ENCODE measurements at places on chromosomes 16 and 17.

DNA sequence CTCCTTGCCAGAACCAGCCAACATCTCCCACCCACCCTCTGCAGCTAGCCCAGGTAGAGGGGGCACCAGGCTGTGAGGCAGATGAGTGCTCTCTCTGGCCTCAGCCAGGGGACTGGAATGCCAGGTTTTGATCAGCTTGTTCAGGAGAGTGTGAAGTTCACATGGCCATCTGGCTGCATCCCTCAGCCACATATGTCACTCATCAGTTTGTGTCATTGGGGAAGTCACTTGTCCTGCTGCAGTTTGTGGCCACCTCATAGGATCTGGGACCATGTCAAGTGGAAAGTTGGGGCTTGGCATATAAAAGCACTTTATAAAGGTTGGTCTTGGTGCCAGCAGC is 147.6 kb downstream of the SOCS1 start:
- DNase-seq, result no peak

DNA sequence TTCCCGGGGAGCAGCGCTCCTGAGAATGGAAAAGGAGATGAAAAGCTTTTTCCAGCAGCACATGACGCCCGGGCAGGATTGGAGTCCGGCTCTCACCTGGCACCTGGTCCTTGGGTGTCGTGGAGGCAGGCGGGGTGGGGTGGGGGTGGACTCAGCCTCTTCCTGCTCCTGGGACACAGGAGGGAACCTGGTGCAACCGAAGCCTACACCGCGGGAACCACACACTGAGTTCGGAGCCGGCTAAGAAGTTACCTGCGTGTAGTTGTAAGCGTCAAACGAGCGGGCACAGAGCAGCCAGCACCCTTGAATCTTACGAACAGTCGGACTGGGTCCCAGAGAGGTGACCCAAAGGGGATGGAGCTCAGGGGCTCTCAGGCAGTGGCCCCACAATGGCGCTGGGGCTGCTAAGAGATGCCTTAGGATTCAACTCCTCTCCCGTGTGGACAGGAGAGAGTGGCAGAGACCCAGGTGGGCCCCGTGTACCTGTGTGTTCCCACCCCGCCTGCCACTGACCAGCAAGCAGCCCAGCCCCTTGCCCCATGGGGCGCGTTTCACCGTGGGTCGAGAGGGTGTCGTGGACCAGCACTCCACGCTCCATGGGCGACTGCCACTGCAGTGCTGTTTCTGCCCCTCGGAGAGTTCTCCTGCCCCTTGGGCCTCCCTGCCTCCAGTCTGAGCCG is 105.8 kb upstream of the METRNL start:
- no peak for DNase-seq

DNA sequence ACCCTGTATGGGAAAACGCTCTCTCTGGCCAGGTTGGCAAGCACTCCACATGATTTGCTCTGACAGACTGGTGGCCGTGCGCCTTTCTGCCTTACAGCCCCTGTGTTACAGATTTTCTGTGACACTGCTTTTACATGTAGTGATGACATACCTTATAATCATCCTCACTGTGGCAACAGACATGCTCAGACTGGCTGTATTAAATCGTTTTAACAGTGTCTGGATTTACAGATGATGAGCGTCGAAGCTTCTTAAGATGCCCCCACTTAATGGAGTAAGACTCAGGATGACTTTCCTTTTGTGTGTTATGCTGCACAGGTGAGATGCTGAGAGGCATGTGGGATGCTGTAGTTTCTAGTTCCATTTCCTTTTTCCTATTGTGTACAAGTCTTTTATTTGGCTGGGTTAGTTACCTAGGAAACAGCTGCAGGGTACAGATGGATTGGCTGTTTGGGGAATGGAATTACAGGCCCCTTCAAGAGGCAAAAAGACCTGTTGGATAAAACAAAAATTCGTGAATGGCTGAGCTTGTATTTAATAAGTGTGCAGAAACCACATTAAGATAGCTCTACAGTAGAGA is 20.9 kb upstream of the VWA3A start:
- no peak for DNase-seq

GRCh38 chr17:34980681-34981537 is 597 bp downstream of the LIG3 start:
- DNase-seq, result peak; percentile 85

- DNase-seq, result no peak
Observed at GRCh38 chr16:11793840-11794239, 3.2 kb downstream of the ZC3H7A start.

- DNase-seq, result no peak
Observed at GRCh38 chr17:6670999-6671398, 19.4 kb downstream of the C17orf100 start.

DNA sequence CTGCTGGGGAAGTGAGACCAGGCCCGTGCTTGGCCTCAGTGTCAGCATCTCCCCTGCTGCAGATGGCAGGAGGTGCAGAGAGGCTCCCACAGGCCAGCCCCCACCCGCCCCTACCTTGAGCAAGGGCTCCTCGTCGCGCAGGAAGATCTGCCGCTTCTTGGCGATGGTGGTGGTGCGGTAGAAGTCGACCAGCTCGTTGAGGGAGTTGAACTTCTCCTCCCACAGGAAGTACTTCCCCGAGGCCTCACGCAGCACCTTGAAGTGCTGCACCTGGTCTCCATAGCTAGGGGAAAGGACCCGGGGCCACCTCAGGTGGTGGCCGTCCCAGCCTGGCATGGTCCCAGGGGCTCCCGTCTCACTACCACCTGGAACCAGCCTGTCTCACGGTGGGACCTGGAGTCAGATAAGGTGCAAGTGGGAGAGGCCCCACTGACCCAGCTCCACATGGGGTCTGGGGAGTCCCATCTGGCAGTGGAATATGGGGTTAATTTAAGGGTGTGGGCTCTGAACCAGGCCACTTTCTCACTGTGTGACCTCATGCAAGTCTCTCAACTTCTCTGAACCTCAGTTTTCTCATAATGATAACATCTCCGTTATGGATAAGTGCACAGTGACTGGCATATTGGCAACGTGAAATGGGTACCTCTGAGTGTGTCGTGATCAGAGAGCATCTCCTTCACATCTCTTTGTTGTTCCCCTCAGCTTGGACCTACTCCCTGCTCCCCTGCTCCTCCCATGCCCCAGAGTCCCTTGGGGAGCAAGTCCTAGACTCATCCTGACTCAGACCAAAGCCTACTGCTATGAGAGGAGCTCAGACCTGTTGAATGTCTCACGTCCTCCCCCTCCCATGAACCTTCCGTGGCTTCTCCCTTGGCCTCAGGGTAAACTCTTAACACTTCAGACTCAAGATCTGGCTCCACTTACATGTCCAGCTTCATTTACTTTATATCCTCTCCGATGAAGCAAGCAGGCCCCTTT is 19.8 kb upstream of the FAM83G start:
- DNase-seq, result no peak

DNA sequence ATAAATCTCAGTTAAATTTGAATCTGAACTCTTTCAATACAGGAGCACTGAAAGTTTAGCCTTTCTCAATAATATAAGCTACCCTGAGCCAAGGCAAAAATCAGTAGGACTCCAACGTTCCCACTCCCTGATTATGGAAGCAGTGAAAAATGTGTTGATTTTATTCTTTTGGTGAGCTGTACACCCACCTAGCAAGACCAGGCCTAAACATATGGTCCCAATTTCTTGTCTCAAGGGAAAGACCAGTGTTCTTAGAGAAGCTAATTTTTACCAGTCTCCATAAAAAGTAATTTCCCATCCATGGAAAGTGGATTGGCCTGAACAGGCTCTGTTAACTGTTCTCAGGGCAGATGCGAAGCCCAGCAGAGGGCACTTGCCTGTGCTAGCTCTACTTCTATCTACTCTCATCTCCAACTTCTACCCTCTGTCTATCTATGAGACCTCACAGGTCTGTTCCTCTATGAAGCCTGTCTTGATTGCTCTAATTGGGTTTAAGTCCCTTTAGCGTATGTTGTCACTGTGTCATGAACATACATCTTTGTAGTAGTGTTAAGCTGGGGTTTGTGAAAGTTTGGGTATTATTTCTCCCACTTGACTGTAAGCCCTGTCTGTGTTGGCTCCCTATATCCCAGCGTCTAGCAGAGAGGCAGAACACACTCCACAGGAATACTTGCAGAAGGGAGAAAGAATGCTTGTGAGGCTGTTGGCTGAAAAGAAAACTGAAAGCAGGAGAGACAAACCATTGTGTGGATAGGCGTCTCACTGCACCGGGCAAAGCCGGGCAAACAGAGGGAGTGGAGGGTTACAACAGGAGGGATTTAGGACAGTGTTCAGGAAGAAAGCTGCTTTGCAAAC is 167.1 kb upstream of the MAF start:
- DNase-seq, result no peak

DNA sequence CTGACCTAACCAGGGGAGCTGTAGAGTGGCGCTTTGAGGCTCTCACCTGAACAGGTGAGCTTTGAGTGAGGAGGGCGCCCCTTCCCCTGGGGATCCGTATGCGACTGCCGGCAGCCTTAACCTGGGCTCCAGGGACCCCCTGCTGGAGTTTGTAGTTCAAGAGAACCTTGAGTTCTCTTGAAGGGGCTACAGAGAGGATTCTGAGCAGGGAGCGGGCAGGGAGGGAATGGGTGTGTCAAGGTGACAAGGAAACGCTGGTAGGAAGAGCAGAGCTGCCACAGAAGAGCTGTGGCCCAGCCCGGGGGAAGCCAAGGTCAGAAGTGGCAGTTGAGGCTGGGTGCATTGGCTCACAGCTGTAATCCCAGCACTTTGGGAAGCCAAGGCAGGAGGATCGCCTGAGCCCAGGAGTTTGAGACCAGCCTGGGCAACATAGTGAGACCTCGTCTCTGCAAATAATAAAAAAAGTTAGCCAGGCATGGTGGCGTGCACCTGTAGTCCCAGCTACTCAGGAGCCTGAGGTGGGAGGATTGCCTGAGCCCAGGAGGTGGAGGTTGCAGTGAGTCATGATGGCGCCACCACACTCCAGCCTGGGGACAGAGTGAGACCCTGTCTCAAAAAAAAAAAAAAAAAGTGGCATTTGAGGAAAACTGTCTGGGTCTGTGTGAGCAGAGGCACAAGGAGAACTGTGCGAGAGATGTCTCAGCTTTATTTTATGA is 1.2 kb downstream of the LLGL2 start:
- DNase-seq, result no peak

DNA sequence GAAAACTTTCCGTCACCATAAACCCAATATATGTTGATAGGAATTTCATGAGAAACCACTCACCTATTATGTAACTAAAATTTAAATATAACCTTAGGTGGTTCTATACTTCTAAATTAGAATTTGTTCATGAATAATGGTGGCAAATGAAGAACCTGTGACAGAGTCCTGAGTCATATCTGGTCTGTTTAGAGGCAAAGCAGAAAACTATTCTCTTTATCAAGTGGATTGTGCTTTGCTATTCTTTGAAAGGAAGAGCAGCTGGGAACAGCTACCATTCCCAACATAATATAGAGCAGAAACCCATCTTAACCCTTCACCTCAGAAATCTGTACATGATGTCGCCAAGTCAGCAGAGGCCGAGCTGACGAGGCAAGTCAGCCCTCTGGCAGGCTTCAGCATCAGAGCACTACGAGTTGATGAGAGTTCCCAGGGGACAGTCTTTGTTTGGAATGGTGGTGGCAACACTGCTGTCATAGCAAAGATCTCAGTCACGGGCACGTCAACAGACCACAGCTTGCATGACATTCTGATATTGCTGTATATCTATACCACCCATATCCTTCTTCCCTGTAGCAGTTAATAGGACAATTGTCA is 631.9 kb upstream of the CA10 start:
- DNase-seq, result no peak

GRCh38 chr16:17435318-17435717 is 35.4 kb downstream of the XYLT1 start:
- DNase-seq, result no peak

- DNase-seq, result no peak
Observed at GRCh38 chr16:76963614-76964315, 227.2 kb upstream of the MON1B start.

GRCh38 chr16:47519546-47519945 is 58.4 kb downstream of the PHKB start:
- DNase-seq, result no peak

DNA sequence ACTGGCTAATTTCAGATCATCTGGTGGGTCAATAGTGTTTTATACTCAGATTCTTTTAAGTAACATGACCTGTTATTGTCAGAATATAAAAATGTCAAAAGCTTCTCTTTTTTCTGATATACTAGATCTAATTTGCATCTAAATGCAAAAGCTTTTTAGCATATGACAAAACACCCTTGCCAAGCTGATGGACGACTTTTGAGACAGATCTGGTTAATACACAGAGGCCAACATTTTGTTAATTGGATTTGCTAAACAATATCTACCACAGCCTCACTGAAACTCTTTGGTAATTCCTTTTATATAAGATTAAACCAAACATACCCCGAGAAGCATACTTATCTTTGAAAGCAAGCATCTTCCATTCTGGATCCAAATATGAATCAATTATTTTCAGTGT is 10.3 kb upstream of the NOL11 start:
- DNase-seq, result no peak

DNA sequence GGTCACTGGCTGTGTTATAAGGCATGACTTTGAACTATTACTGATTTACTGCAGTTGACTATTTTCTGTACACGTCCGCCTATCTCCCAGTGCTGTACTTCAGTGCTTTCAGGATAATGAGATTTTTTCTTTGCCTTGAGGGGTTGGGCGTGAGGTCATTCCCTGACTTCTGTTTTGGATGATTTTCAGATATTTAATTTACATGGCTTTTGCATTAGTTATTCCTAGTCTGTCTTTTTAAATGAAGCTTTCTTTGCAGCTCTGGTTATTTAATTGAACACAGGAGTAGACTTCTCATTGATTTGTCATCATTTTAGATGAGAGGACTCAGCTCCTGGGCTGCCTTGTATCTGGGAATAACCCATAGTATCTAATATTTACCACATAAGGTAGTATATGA is 23.7 kb downstream of the WIPF2 start:
- DNase-seq, result no peak

DNA sequence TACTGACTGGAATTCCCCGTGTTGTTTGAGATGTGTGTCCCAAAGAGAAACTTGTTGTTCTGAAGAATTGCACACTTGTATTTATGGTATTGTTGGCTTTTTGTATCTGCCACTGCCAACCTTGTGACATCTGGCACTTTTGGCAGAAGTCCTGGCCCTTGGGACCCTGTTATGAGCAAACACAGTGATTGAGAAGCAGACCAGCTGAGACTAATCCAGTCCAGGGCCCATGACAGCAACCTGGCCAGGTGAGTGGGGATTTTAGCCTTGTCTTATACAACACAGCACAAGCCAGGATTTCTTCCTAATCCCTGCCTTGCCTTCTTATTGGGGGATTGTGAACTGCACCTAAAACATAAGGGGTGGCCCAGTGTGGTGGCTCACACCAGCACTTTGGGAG is 80.0 kb downstream of the NTN1 start:
- DNase-seq, result no peak

DNA sequence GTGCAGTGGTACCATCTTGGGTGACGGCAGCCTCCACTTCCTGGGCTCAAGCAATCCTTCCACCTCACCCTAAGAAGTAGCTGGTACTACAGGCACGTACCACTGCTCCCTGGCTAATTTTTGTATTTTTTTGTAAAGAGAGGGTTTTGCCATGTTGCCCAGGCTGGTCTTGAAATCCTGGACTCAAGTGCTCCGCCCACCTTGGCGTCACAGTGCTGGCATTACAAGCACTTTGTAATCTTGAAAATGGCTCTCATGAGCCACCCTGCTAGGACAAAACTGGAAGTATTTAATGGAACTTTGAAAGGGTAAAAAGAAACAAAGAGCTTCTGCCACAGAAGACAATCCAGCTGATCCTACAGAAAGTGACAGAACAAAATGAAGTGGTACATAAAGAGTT is 9.2 kb downstream of the SUMO2 start:
- DNase-seq, result no peak

- DNase-seq, result no peak
Observed at GRCh38 chr16:23141959-23142740, 7.1 kb downstream of the USP31 start.

- no peak for DNase-seq
Observed at GRCh38 chr16:89548344-89549006, 12.0 kb upstream of the RPL13 start.

GRCh38 chr17:83109386-83109785 is 30.0 kb downstream of the METRNL start:
- DNase-seq, result no peak

All from activated CD8-positive, alpha-beta memory T cell treated with anti-CD3 and anti-CD28 coated beads, Interleukin-2, amount 50 U/mL, for 4 hours (primary cell).